ENCODE measurements at places on chromosomes 11 and 22.

DNA sequence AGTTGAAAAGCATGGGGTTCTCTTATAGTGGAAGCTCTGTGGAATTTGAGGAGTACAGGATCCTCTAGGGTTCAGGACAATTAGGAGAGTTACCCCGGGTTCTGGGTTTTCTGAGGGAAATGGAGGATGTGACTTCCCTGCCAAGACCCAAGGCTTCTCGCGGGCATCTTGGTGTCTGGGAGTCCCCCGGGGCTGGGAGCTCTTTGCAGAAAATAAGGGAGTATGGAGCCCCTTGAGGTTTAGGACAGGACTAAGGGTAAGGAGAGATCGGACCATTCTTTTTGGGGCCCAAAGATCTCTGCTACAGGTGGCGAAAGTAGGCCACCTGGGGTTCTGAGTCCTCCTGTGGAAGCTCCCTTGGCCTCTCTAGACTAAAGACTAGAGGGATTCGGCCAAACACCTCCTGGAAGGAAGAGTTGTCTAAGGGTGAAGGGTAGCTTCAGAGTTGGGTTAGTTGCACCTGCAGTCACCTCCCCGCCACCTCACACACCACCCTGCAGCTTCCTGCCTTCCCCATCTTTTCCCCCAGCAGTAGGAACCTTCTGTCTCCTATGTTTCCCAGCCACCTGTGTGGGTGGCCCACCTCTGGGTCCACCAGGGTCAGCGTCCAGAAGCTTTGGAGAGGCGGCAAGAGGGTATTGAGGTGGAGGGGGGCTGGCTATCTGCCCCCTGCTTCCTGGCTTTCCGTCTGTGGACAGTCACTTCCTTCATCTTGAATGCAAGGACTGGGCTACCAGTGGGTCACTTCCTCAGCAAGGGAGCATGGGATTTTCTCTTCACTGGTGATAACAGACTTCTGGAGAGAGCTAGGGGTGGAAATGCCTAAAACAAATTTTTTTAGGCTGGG, 908 bp downstream of the LIMK2 start:
- DNase-seq = no peak

GRCh38 chr11:85316967-85317366, 310.2 kb downstream of the DLG2 start:
- no peak for DNase-seq

- DNase-seq = no peak
Measured at GRCh38 chr11:115709297-115709696, 205.1 kb upstream of the CADM1 start.

- no peak for DNase-seq
Measured at GRCh38 chr11:94272738-94273313, 31.6 kb upstream of the IZUMO1R start.

GRCh38 chr11:11657218-11657955, 35.6 kb upstream of the GALNT18 start:
- no peak for DNase-seq

- peak; percentile 95 for DNase-seq
Measured at GRCh38 chr22:26610072-26610958, 7.5 kb downstream of the CRYBB1 start.

DNA sequence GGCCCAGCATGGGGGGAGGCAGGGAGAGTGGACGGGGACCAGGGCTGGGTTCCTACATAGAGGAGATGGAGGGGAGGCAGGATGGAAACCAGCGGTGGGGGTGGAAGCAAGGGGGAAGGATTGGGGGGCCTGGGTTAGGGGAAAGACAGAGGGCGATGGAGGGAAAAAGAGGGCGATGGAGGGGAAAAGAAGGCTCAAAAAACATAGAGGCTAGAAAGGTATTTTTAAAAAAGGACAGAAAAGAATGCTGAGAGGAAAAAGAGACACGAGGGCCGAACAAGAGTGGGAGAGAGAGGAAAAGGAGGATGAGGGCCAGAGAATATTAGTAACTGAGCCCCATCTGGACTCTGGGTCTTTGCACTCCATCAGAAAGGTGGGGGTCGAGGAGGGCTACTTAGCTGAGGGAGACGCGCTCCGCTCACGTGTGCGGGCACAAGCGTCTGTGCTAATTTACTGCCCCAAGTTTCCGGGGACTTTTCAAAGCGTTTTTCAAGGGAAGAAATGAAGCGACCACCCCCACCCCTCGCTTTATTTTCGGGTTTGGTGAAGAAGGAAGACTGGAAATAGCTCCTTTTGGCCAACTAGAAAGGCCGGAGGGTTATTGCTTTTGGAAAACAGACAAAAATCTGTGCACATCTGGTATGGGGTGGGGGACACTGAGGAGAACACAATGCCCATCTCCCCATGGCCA, 14.5 kb downstream of the PAX6 start:
- no peak for DNase-seq

GRCh38 chr11:45655831-45656230, 9.6 kb downstream of the CHST1 start:
- no peak for DNase-seq

- DNase-seq = no peak
Measured at GRCh38 chr22:47201186-47201995, 438.9 kb downstream of the TBC1D22A start.

DNA sequence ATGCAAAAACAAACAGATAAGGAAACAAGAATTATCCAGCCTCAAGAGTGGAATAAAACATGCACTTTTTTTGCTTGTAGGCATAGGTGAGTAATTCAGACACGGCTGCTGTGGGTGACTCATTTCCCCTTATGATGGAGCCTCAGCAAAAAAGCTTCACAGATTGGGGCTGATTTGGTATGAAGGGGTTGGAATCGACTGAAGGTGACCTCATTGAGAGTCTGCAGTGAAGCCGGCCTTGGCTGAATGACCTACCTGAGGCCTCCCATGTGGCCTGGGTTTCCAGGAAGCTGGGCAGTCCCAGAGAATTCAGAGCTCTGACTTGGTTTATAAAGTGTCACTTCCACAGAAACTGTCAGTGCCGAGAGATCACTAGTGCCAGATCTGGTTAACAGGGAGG, 34.2 kb upstream of the VPREB1 start:
- DNase-seq = peak; percentile 30

GRCh38 chr22:45934659-45935341, 42.2 kb downstream of the WNT7B start:
- peak; percentile 86 for DNase-seq

- no peak for DNase-seq
Measured at GRCh38 chr22:19555651-19556050, 31.4 kb upstream of the CLDN5 start.

DNA sequence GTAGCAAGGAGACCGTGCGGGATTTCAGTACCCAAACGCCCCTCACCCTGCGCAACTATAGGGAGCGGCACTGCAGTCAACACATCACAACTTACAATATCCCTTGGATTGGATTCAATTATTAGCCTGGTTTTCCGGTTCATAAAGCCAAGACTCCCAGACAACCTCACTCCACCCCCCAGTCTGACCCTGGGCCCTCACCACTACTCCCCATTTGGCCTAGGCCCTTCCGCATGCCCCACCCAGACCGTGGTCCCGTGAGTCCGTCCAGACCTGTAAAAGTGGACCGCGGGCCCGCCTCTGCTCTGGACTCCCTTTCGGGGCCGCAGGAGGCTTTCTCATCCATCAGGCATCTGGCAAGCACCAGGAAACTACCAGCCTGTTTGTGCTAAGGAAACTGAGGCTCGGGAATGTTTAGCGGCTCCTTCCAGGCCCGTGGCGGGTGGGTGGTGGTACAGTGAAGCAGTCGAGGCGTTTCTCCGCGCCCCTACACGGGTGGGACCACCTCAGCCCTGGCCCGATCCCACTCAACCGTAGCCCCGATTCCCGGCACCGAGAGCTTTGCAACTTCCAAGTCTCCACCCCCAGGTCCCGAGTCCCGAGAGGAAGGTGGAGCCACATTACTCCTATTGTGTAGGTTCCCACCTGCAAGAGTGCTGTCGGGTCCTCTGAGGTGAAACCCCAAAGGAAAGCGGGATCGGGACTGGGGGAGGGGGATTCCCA, 679 bp upstream of the DPP3 start:
- peak; percentile 81 for DNase-seq

DNA sequence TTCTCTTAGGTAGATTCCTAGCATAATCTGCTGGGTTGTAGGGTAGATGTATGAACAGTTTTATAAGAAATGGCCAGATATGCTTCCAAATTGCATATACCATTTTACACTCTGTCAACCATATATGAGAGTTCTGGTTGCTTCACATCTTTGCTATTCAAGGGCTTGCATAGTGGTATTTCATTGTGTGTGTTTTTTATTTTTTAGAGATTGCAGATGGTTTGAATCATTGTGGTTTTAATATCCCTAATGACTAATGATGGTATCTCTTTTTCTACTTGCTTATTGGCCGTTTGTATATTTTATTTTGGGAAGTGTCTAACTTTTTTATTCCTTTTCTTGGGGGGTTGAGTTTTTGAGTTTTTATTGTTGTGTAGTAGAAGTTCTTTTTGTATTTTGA, 26.9 kb downstream of the RNF214 start:
- peak; percentile 66 for DNase-seq

- no peak for DNase-seq
Measured at GRCh38 chr11:48051217-48051830, 71.0 kb downstream of the PTPRJ start.

GRCh38 chr11:114441921-114442320, 2.7 kb downstream of the REXO2 start:
- no peak for DNase-seq

DNA sequence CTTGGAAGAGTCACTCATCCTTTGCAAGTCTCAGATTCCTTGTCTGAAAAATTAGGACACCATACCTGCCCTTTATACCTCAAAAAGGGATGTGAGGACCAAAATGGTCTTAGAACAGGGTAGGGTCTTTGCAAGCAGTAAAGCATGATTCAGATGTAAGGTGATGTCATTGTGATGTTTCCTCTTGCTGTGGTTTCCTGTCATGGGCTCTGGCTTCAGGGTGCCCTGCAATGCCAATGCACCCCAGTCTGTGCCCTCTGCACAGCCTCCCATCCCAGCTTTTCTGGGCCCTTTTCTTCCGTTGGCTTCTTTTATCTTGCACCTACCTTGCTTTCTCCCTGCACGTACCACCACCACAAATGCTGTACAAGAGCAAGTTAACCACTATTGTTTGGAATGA, 87.8 kb upstream of the NNMT start:
- DNase-seq = no peak

DNA sequence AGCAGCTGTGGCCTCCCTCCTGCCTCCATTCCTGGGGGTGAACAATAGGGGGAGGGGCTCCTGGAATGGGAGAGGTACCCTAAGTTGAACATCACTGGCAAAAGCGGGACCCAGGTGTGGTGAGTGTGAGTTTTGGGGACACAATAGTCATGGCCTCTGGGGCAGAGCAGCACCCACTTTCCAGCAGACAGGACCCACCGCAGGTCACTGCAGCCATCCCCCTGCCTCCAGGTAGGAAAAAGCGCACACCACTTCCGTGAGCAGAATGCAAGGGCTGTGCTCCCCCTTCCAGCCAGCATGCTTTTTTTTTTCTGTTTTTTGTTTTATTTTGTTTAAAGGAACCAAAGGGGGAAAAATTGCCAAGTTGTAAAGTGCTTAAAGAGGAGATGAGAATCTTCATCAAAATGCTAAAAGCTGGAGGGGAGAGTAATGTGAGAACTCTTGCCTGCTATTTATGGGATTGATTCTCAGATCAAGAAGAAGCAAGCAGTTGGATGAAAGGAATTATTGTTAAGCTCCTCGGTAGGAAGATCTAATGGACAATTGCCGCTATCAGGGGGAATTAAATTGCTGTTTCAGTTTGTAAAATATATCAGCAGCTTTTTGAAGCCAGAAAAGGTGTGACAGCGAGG, 152.9 kb downstream of the FEZ1 start:
- DNase-seq = no peak

DNA sequence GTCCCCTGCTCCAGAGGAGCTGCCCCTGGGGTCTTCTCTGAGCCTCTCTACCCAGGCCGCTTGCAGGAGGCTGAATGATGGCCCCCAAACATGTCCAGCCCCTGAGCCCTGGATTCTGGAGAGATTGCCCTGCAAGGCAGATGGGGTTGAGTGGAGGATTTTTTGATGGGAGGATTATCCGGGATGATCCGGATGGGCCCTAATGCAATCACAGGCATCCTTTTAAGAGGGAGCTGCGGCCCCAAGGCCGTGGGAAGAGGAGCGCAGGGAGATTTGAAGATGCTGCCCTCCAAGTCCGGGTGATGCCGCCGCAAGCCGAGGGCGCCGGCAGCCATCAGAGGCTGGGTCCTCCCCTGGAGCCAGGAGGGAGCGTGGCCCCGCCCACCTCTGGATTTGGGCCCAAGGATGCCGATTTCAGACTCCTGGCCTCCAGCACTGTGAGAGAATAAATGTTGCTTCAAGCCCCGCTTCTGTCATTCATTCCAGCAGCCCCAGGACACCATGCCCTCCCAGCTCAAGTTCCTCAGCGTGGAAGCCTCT, 66.0 kb downstream of the WNT7B start:
- no peak for DNase-seq

GRCh38 chr11:36684840-36685801, 87.1 kb upstream of the RAG2 start:
- no peak for DNase-seq

DNA sequence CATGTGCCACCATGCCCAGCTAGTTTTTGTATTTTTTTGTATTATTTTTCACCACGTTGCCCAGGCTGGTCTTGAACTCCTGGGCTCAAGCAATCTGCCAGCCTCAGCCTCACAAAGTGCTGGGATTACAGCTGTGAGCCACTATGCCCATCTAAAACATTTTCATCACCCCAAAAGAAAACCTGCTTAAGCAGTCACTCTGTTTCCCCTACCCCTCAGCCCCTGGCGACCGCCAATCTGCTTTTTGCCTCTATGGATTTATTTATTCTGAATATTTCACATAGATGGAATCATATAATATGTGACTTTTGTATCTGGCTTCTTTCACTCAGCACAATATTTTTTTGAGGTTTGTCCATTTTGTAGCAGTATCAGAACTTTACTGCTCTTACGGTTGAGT, 18.6 kb upstream of the P2RY2 start:
- no peak for DNase-seq

DNA sequence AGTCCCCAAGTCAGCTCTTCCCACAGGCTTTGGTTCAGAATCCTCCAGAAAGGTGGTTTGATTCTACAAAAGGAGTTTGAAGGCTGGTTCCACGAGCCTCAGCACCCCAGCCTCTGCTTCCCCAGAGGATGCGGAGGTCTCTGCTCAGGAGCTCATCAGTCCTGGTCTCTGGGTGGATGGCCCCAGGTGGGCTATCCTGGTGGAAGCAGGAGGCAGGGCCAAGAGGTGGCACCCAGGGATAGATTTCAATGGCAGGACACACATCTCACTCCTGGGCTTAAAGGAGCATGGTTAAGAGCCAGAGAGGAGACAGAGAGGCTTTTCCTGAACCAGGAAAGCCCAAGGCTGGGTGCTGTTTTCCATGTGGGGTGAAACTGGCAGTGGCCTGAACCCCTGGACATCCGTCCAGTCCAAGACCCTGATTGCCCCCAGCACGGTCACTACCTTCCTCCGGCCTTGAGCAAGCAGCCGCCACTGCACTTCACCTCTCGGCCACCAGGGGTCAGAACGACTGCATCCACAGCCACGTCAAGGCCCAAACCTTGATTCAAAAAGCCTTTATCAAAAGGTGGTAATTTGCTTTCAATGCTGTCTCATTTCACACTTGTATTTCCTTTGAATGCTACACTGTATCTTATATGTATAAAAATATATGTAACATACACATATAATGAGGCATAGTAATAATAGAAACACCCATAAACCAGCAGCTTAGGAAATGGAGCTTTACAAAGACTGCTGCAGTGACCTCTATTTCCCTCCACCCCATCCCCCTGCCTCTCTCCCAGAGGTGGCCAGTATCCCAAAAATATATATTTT, 19.3 kb upstream of the FXYD2 start:
- peak; percentile 56 for DNase-seq

All from hepatic stellate cell (primary cell).